ENCODE measurements at places on chromosomes 3 and 15.

- DNase-seq: no peak
These were observed 64.3 kb upstream of the LRRC3B start for GRCh38 chr3:26558257-26558656.

- peak; percentile 59 for DNase-seq
These were observed 105.7 kb downstream of the AKAP13 start for GRCh38 chr15:85485956-85486567.

- no peak for DNase-seq
These were observed 234.4 kb upstream of the TBL1XR1 start for GRCh38 chr3:177431525-177432176.

DNA sequence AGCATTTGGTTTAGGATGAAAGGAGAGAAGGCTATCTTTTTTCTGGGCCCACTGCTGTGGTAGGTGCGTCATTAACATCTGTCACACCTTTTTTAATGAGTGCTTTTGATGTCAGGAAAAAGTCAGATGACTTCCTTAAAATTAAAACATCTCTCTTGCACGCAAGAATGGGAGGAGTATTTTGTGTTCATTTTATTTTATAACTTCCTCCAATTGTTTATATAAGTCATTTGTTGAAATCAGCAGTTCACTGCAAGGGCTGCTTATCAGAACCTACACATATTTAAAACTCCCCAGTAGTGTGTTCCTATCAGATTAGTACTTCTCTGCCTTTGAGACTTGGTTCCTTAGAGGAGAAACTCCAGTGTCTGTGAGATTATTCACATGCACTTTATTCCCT, 143.8 kb downstream of the NEO1 start:
- no peak for DNase-seq

DNA sequence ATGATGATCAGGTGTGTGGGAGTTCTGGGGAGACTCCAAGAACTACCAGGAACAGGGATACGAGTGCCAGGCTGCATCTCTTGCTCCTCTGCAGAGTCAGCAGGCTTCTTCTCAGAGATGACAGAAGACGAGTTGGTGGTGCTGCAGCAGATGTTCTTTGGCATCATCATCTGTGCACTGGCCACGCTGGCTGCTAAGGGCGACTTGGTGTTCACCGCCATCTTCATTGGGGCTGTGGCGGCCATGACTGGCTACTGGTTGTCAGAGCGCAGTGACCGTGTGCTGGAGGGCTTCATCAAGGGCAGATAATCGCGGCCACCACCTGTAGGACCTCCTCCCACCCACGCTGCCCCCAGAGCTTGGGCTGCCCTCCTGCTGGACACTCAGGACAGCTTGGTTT, 7.9 kb downstream of the PRRT3 start:
- DNase-seq: no peak

DNA sequence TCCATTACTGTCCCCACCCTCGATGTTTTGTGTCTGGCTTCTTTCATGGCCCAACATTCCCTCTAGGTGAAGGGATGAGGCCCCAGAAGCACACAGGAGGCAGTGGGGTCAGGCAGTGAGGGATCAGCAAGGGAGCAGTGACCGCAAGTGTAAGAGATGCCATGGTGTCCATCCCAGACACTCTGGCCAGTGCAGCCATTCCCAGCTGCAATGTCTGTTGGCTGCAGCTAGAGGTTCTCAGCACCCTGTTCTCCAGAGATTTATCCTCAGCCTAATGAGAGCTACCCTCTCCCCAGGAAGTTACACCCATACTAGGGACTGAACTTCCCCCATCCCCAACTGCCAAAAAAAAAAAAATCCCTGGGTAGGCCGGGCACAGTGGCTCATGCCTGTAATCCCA, 40.2 kb downstream of the TRANK1 start:
- no peak for DNase-seq

DNA sequence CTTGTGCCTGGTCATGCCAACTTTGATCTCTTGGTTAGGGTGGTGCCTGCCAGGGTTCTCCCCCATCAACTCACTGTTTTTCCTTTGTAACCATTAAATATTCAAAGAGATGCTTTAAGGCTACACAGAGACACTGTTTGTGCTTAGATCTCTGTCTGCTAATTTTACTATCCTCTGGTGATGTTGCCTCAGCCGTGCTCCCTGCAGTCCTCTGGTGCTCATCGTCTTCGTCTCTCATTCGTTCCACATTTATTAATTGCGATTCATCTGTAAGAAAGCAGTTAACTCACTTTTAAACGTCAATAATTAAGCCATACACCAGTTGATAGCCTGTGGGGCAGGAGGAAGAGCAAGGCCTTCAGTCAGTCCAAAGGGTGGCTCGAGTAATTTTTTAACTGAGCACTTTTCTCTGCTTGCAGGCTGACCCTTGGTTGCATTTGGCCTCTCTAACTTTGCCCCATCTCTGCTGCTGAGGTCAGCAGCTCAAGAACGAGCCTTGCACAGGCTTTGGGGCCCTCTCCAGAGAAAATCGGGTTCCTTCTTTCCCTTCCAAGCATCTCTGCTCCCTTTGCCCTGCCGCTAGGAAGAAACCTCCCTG, 62.9 kb downstream of the KLF15 start:
- no peak for DNase-seq

DNA sequence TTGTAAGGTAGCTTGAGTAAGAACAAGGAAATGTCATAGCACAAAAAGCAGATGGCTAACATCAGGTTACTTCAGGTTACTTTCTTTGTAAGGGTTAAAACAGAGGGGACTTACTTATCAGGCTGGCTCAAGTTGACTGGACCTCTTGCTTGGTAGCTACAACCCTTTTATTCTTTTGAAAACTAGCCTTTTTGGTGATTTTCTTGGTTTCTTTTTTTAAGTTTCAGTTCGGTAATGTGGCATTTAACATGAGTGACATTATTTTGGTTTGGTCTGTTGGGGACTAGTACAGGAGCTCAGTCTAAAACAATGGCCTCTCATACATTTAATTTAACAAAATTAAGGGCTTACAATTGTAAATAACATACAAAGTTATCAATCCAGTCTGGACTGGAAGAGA, 621.4 kb downstream of the OTOL1 start:
- no peak for DNase-seq

GRCh38 chr3:111784001-111784400, 75.1 kb upstream of the PHLDB2 start:
- no peak for DNase-seq

- no peak for DNase-seq
These were observed 4.7 kb upstream of the LRTM1 start for GRCh38 chr3:54932606-54933005.

DNA sequence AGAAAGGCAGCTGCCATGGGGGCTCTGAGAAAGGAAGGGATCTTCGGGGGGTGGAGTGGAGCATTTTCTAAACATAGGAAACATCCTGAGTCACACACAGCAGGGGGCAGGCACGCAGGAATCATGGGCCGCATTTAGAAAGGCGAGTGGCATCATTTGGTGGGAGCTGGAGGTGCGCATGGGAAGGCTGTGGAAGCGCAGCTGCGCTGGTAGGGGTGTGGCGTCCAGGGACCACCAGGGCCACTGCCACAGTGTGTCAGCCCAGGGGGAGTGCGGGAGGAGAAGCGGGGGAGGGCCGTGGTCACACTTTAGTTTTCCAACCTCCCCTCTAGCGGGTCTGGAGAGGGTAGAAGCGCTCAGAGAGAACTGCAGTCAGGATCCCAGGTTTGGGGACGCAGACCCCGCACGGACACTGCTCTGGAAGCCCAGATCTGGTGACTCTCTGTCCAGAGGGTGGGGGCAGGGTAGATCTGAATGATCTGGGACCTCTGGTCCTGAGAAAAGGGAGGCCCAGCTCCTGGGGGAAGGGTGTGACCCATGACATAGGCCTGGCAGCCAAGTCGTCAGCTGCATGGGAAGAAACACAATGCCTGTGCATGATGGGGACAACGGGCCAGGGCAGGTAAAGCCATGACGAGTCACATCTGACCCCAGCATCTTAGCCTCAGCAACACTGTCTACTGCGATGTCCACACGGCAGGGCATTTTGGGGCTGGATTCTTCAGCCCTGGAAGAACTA, 88.0 kb upstream of the IQSEC1 start:
- no peak for DNase-seq

DNA sequence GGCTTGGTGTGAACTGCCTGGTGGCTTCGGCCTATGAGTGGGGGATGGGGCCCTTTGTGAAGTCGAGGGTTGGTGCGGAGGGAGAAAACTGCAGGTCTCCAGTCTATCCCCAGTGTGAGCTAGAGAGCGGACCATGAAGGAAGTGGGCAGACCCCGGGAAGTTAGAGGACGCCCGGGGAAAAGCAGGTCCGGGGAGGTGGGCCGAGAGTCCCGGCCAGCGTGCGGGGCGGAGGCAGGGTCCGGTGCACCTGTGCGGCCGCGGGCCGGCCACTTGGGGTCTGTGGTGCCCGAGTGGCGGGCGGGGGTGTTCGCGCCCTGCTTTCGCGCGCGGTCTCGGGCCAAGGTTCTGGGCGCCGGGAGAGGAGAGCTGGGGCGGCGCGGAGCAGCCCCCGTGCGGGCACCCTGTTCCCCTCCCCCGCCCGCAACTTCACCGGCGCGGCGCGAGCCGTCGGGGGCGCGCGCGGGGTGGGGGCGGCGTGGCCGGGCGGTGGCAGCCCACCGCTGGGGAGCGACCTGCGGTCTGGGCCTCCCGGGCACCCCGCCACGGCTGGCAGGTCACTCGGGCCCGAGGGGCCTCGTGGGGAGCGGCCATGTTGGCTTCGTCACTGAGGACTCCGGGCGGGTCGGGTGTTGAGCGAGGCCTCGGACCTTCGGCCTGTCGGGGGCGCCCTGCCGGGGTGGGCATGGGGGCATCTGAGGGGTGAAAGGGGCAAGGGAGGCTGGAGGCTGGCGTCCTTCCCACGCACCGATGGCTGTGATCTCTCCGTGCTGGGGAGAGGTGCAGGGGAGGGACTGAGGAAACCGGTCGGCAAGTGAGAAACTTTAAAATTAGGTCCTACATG, 4.8 kb downstream of the UBE2E1 start:
- DNase-seq: peak; percentile 16

DNA sequence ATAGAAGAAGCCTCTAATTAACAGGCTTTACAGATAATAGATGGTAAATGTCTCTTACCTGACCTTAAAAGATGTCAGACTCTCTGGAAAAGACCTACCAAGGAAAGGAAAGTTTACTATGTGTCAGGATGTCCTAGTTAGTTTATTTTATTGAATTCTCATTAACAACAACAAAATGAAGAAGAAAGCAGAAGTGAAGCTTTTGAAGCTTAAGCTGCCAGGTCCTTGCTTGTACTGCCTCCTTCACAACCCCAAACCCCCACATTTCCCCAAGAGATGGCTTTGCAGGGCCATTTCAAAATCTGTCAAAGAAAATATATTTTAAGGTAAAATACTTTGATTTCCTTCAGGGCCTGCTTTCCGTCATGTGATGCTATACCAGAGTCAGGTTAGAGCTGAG, 798.4 kb downstream of the TUSC7 start:
- no peak for DNase-seq

DNA sequence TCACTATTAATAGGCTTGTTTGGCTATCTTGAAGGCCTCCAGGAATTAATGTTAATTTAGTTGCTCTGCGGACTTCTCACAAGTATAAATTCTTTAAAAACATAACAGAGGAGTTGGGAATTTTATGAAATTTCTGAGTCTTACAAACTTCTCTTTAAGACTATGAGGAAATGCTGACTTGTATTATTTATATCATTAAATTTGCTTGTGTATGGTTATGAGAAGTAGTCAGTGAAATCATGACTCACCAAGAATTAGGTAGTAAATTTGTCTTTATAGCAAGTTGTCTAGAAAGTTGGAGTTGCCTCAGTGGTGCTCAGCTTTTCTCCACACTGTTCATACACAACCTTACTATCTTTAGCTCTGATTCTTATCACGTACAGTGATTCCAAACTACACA, 26.5 kb downstream of the PHLDB2 start:
- DNase-seq: no peak

DNA sequence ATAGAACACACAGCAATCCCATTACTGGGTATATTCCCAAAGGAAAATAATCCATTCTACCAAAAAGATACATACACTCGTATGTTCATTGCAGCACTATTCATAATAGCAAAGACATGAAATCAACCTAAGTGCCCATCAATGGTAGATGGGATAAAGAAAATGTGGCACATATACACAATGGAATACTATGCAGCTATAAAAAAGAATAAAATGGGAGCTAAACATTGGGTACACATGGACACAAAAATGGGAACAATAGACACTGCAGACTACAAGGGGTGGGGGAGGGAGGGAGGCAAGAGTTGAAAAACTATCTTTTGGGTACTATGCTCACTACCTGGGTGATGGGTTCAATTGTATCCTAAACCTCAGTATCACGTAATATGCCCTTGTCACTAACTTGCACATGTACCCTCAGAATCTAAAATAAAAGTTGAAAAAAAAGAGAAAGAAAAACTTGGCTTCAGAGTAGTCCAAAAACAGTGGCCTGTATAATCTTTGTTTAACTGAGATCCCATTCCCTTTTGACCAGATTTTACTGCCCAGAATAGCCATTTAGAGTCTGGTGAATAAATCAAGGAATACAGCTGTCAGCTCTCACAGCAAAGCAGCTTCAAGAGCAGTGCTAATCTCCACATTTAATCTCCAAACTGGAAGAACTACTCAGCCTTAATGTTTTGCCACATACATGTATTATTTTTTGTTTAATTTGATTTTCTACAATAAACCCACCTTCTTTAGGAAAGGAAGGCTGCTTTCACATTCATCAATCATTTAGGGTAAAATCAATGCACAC, 54.5 kb upstream of the XRN1 start:
- DNase-seq: no peak

GRCh38 chr3:13264468-13264795, 155.7 kb downstream of the NUP210 start:
- no peak for DNase-seq

- no peak for DNase-seq
These were observed 290.2 kb downstream of the SHQ1 start for GRCh38 chr3:72558001-72558400.

DNA sequence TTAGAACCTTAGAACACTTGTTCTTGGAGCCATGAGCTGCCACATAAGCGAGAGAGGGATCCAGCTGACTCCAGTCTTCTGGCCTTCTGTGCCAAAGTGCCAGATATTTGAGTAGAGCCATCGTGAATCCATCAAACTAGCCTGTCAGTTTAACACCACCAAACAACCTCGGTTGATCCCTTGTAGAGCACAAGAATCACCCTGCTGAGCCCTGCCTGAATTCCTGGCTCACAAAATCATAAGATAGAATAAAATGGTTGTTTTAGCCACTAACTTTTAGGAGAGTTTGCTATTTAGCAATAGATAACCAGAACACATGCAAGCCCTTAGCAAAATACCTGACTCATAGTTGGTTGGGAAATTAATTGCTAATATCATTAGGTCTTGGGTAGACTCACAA, 407.6 kb upstream of the PROK2 start:
- DNase-seq: no peak

GRCh38 chr15:101376615-101377395, 81.8 kb upstream of the SNRPA1 start:
- no peak for DNase-seq

DNA sequence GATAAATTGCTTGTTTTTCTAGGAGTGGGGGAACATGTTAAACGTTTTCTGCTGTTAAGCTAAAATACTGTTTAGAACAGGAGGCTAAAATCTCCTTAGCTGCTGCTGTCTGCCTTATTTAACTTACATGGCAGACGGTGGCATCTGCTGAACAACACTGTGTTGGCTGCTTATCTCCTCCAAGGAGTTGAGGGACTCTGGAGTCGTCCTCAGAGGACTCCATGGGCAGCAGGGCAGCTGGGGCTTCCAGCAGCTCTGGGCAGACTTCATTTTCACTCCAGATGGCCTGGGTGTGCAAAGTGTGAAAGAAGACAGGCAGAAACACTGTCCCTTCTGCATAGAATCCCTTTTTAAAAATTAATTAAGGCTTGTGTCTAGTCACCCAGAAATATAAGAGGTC, 52.9 kb upstream of the NUDT16 start:
- DNase-seq: no peak

Data from effector memory CD8-positive, alpha-beta T cell (primary cell).